ENCODE measurements at places on chromosomes 5 and 9. TPM values are rescaled to one million over a fixed set of nuclear protein-coding genes. Genes with fewer than 3 reads are reported as not detected.
A peak's percentile ranks its signal among the peaks of the same experiment; 100 is the strongest.

- no peak for DNase-seq
These were observed 352.2 kb downstream of the PLK2 start for GRCh38 chr5:58107704-58108103.

- no peak for DNase-seq
These were observed 143.2 kb downstream of the CACNA1B start for GRCh38 chr9:138020795-138021182.

GRCh38 chr5:19018822-19019221 is 969.2 kb downstream of the CDH18 start:
- DNase-seq: no peak

GRCh38 chr5:96321345-96321744 is 111.7 kb downstream of the PCSK1 start:
- DNase-seq: no peak

Gene GIN1
- 0.42 TPM for polyA plus RNA-seq

Gene RORB
- not detected for polyA plus RNA-seq

DNA sequence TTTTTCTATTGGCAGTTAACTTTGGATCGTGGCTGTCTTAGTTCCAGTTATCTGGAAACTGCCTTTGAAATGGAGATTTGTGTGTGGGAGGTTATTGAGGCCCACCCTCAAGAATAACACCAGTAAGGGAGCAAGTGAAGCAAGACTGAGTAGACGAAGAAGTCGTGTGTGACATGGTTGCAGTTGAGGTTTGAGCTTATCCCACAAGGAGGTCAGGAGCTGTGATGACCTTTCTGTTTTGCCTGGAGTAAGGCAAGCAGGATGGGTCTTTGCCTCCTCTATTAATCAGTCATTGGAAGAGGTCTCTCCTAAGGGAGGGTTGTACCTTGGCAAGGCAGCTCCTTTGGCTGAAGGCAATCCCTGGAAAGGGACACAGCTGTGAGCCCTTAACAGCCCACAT is 49.6 kb upstream of the CTXN3 start:
- no peak for DNase-seq

Gene PCDHB9
- not detected for polyA plus RNA-seq

DNA sequence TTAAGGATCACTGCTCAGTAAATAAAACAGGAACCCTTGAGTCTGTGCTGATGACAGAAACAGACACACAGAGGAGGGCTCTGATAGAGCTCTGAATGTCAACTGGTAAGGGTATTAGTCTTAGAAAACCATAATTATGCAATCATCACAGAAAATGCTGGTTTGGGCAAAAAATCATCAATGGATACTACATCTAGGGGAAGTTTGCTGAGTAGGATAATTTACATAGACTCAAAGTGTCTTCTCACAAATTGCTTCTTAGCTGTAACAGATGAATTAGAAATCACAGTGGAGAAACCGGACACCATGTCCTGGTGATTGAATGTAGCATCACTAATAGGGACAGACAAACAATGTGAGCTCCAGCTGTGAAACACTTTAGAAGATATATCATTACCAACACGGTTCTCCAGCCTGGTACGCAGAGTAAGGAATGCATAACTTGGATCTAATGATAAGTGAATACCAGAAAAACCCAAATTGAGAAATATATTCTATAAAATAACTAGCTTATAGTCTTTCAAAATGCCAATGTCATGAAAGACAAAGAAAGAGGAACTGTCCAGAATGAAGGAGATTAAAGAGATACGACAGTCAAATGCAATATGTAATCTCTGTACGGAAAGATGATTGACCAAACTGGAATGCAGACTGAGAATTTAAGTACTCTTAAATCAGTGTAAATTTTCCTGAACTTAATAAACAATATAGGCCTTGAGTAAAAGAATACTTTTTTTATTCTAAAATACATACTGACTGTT is 17.3 kb downstream of the CHD1 start:
- peak; percentile 55 for DNase-seq

- DNase-seq: peak; percentile 39
These were observed 627.9 kb upstream of the ST8SIA4 start for GRCh38 chr5:101531026-101531425.

DNA sequence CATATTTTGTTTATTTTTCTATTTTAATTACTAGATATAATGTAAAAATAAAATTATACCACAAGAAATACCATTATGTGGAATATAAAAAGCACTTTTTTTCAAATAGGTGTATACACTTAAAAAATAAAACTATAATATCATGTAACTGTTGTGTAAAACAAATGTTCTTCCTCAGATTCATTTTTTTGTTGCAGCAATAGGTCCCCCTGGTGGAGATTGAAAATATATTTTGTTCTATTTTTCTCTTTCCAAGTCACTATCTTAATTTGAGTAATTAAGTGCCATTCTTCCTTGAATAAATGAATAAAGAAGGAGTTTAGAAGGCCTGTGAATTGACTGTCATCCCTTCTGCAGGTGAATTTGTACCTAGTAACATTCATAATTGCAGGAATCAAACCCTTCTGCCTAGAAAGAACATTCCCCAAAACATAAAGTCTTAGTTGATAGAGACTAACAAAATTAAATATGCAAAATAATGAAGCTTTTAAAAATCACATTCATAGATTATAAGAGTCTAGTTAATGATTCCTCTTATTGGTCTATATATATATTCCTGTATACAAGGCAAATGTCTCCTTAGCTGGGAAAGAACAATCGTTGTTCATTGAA is 23.4 kb downstream of the CETN3 start:
- no peak for DNase-seq

- no peak for DNase-seq
These were observed 11.6 kb upstream of the CEL start for GRCh38 chr9:133050142-133050541.

GRCh38 chr5:68230285-68230684 is 14.7 kb downstream of the PIK3R1 start:
- no peak for DNase-seq

- peak; percentile 51 for DNase-seq
These were observed 638 bp downstream of the MARCHF3 start for GRCh38 chr5:127029581-127030258.

Gene PCDHGA8
- not detected for polyA plus RNA-seq

DNA sequence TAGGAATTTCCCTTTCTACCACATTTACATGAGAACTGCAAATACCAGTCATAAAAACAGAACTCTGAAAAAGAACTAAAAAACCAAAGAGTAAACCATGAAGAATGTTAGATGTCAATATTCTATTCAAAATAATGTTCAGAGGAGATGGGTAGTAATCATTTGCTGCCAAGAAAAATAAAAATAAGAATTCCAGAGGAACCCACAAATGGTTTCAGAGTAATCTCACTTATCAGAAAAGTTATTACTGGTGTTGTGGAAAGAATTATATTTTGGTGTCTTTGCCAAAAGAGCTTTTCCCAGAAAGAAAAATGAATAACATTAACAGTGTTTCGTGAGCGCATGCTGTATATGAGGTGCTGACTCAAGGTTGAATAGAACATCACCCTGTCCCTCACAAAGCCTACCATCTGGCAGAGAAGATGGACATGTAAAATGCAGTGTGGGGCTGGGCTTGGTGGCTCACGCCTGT is 35.6 kb downstream of the GPR21 start:
- no peak for DNase-seq

Gene PGM5
- polyA plus RNA-seq: 1.1 TPM

DNA sequence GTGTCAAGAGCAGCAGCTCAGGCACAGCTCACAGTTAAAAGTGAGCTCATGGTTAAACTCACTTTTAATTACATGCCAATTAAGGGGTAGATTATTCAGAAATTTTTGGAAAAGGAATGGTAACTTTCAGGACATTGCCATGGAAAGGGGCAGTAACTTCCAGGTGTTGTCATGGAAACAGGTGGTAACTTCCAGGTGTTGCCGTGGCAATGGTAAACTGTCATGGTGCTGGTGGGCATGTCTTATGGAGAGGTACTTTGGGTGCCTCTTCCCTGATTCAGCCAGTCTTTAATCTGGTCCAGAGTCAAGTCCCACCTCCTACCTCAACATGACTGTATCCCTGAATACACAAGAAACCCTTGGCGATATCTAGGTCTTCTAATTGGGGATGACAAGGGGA is 223.2 kb upstream of the TAS2R1 start:
- no peak for DNase-seq

DNA sequence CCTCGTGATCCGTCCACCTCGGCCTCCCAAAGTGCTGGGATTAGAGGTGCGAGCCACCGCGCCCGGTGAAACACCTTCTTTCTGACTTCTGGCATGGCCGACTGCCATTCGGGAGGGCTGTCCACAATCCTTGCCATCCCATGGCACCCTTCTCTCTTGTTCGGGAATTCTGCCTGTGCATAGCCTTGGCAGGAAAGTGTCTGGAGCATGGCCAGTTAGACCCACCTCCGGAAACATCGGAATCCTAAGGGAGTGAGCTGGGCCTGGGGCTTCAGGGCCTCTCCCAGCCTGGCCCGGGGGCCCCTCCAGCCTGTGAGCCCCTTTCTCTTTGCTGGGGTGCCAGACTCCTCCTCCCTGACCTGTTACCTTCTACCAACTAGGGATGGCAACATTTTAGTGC is 1.6 kb upstream of the ARRDC1 start:
- DNase-seq: no peak

GRCh38 chr5:79416499-79416898 is 97.4 kb downstream of the HOMER1 start:
- peak; percentile 26 for DNase-seq

Gene OR1Q1
- polyA plus RNA-seq: not detected

DNA sequence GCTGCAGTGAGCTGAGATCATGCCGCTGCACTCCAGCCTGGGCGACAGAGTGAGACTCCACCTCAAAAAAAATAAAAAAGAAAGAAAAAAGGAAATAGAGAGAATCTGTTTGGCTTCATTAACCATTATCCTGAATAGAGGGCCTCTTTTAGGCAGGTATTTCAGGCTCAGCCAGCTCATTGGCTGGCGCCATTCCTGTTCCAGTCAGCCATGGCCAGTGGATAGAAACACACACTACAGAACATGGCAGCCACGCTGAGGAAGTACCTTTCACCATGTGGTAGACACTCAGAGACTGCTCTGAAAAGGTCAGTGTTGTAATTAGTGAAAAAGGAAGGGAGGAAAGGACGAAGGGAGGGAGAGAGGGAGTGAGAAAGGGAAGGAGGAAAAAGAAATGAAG is 340.0 kb upstream of the ACTBL2 start:
- no peak for DNase-seq

DNA sequence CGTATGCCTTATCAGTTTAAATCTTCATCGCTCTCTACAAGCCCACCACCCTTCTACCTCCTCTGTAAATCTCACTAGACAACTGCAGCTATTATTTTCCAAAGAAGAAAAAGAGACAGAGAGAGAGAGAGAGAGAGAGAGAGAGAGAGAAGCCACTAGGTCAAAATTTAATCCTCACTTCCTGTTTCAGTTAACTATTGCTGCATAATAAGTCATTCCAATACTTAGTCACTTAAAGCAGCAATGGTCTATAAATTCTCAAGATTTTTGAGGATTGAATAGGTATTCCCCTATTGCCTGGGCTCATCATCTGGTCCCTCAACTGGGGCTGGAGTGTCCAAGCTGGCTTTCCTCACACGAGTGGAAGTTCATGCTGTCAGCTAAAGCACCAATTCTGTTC is 68.8 kb downstream of the ITGA1 start:
- DNase-seq: no peak

Gene PDE6A
- not detected for polyA plus RNA-seq

DNA sequence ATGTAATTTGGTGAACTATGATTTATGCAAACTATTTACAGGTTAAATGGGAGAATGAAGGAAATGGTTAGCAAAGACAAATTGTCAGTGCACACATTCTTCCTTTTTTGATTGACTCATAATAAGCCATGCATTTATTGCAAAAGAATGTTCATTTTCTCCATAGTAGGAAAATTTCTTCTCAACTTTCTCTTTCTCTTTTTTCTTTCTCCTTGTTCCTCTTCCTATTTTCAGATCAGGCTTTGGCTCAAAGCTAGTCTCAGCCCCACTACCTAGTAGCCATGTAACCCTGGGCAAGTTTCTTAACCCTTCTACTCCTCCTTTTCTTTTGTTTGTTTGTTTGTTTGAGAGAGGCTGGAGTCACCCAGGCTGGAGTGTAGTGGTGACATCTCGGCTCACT is 156.6 kb downstream of the PIK3R1 start:
- peak; percentile 77 for DNase-seq

Gene DMXL1
- 19.5 TPM for polyA plus RNA-seq

GRCh38 chr5:154002093-154002492 is 36.6 kb downstream of the FAM114A2 start:
- no peak for DNase-seq

Gene SLC34A3
- polyA plus RNA-seq: not detected

GRCh38 chr5:14171621-14172020 is 28.5 kb downstream of the TRIO start:
- no peak for DNase-seq

- no peak for DNase-seq
These were observed 67.6 kb upstream of the SLC12A2 start for GRCh38 chr5:128015978-128016377.

Gene PCDHB10
- not detected for polyA plus RNA-seq

Gene ZNF354B
- polyA plus RNA-seq: 0.94 TPM

GRCh38 chr5:38695021-38695958 is 138.8 kb upstream of the LIFR start:
- no peak for DNase-seq

GRCh38 chr5:152542741-152543140 is 137.7 kb upstream of the NMUR2 start:
- DNase-seq: no peak

DNA sequence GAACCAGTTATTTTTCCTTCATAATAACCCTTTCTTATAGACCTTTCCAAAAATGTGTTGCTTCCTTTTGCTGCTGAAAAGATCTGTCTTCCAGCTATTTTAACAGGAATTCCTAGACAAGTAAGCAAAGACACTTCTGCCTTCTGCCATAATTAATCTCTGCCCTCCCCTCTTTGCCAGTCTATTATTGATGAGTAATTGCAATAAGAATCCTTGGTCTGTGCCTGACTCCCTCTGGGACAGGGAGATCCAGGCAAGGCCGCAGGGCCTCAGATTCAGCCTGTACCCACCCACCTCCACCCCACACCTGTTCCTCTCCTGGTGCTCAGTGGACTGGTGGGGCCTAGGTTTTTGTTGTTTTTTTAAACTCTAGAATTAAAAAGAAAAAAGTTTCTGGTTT is 8.3 kb downstream of the FOXD1 start:
- no peak for DNase-seq

DNA sequence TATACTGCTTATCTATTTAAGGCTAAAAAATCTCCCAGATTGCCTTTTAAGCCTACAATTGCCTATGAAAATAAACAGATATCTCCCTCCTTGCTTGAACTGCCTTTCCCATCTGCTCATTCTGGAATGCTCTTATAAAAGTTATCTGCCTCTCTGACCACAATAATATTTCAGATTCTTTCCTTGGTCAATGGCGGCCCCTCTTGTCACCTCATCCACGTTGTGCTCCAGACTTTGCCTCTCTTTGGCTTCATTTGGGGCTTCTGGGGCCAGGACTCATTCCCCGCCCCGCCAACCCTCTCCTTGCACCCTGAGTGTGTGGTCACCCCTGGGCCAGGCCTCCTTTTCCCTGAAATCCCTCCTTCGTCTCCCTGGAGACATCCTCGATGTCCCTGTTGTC is 110.0 kb upstream of the RPS23 start:
- DNase-seq: no peak

GRCh38 chr9:18032636-18033035 is 441.3 kb upstream of the ADAMTSL1 start:
- DNase-seq: no peak

Measured in CD14-positive monocyte (primary cell).